ENCODE measurements at places on chromosomes 7 and 10.

- DNase-seq, result no peak
Observed at GRCh38 chr10:97921581-97922021, 72.0 kb downstream of the GOLGA7B start.

- DNase-seq, result no peak
Observed at GRCh38 chr7:3754493-3755341, 453.7 kb downstream of the SDK1 start.

- DNase-seq, result no peak
Observed at GRCh38 chr7:86199881-86200614, 443.7 kb upstream of the GRM3 start.

GRCh38 chr7:124919841-124920240, 9.8 kb downstream of the POT1 start:
- DNase-seq, result no peak

GRCh38 chr7:94420328-94420727, 25.6 kb downstream of the COL1A2 start:
- DNase-seq, result no peak

- DNase-seq, result no peak
Observed at GRCh38 chr7:37643876-37644275, 39.7 kb upstream of the GPR141 start.

GRCh38 chr10:27391325-27391724, 112.8 kb upstream of the RAB18 start:
- DNase-seq, result no peak

DNA sequence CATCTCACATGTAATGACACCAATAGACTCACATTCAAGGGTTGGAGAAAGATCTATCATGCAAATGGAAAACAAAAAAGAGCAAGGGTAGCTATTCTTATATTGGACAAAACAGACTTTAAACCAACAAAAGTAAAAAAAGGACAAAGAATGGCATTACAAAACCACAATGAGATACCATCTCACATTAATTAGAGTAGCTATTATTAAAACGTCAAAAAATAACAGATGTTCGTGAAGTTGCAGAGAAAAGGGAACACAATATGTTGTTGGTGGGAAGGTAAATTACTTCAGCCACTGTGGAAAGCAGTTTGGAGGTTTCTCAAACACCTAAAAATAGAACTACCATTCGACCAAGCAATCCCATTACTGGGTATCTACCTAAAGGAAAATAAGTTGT, 197.0 kb downstream of the SNX13 start:
- no peak for DNase-seq

All from stimulated activated CD4-positive, alpha-beta T cell treated with anti-CD3 and anti-CD28 coated beads, TNF-alpha, amount 100 ng/mL, for 24 hours (primary cell).